ENCODE measurements at places on chromosomes 6 and 20. TPM values are rescaled to one million over a fixed set of nuclear protein-coding genes. Genes with fewer than 3 reads are reported as not detected.

TAP2 gene
- total RNA-seq: 2.7 TPM

- no peak for DNase-seq
Measured at GRCh38 chr6:138509371-138509770, 10.1 kb upstream of the NHSL1 start.

DNA sequence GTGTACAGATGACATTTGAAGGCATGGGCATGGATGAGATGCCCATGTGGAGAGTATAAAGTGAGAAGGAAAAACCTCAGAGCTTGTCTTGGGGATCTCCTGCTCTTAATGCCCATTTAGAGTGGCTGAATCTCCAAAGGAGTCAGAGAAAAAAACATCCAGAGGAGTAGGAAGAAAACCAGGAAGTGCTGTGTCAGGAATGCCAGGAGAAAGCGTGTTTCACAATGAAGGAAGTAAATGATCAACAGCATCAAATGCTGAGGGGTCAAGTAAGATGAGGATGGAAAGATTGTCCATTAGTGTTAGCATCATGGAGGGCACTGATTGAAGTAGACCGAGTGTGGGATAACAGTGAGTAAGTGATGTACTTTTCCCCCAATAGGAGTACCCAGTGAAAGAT, 56.1 kb downstream of the FIG4 start:
- no peak for DNase-seq

HMGCLL1 gene
- total RNA-seq: 0.41 TPM

DNA sequence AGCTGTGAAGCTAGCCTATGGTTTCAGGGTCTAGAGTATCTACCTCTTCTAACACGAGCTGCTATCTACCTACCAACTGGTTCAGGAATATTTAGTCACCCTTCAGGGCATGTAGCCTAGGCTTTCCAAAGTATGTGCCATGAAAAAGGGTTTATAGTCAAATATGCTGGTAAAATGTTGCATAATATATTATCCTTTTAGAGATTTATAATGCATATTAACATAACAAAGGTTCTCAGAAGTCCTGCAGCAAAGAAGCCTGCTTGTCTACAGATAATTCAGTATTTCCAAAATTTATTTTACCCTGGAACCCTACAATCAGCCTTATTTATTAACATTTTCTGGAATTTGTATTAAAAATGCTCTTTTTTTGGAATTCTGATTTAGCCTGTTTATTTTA, 56.0 kb downstream of the PRDM13 start:
- DNase-seq: no peak

GRCh38 chr20:38547288-38548085, 33.5 kb upstream of the ADIG start:
- no peak for DNase-seq

DNA sequence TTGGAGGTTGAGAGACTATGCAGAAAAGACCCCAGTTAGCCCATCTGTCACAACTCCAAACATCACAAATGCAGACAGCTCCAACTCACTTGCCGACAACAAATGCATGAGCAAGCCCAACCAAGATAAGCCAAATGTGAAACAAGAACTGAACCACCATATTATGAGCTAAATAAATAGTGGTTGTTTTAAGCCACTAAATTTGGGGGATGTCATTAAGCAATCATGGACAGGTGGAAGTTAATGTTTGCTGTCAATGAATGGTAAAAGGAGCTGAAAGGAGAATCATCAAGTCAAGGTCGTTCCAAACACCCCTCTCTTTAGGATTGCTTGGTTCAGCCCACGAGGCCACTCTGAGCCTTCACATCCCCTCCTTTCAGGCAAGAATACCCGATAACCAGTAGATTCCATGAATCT, 71.2 kb upstream of the PLCB4 start:
- DNase-seq: peak; percentile 13

DNA sequence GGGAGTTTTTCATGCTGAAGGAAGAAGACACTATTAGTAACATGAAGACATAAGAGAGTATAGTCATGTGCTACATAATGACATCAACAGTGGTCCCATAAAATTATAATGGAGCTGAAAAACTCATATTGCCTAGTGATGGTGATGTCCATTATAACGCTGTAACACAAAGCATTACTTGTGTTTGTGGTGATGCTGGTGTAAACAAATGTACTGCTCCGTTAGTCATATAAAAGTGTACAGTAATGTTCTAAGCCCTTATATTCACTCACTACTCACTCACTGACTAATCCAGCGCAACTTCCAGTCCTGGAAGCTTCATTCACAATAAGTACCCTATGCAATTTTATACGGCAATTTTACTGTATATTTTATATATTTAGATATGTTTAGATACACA, 26.8 kb upstream of the ASF1A start:
- no peak for DNase-seq

DNA sequence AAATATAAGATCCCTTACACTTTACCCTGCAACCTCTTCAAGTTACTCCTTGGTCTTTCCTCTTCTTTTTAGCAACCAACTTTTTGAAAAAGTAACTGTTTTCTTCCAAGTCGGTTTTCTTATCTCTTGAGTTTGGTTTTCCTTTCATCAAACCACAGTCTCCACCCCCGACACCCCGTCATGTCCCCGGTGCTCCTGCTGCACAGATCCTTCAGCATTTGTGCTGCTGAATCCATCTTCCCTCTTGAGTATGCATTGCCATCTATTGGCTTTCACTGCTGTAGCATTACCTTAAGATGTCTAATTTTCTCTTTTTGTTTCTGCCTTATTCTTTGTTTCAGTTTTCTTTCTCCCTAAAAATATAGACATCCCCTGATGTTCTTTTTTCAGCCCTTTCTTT, 11.9 kb upstream of the TNFRSF21 start:
- no peak for DNase-seq

- no peak for DNase-seq
Measured at GRCh38 chr20:62345681-62346370, 21.3 kb downstream of the LAMA5 start.

- no peak for DNase-seq
Measured at GRCh38 chr6:100084316-100084990, 90.4 kb upstream of the MCHR2 start.

RSPH9 gene
- not detected for total RNA-seq

GRCh38 chr6:124226396-124226795, 422.7 kb downstream of the NKAIN2 start:
- DNase-seq: no peak

DNA sequence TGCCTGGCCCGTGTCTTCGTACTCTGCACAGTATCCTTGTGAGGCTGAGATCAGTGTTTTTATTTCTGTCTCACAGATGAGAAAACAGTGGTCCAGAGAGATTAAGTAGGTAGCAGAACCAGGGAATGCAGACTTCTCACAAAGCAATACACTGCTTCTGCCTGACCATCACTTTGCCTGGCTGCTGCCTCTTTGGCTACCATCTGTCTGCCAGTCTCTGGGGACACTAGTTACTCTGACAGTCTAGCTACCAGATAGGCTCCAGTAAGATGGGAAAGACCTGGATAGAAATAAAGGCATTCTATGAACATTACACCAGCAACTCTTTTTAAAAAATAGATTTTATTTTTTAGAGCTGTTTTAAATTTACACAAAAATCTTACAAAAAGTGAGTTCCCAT, 96.9 kb downstream of the PHACTR3 start:
- no peak for DNase-seq

DNA sequence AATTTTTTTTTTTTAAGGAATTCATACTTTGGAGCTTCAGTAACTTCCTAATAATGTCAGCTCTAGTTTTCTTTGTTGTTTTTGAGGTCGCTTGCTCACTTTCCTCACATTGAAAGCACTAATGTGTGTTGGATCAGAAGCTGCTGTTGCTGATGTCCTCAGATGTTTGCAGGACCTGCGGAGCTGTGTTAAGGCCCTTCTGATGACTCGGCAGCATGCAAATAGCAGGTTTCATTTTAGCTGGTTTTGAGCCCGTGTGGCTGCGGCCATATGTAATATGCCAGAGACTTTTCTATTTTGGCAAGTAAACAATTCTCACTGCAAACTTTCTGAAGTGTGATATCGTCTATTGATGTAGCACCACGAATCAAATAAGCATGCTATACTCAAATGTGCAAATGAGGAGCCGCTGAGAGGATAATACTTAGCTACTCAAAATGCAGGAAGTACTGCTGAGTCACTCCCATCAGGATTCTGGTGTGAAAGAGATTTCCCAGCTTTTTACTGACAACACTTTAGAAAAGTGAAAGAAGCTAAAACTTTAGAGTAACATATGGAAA, 187.8 kb downstream of the SASH1 start:
- DNase-seq: no peak

DNA sequence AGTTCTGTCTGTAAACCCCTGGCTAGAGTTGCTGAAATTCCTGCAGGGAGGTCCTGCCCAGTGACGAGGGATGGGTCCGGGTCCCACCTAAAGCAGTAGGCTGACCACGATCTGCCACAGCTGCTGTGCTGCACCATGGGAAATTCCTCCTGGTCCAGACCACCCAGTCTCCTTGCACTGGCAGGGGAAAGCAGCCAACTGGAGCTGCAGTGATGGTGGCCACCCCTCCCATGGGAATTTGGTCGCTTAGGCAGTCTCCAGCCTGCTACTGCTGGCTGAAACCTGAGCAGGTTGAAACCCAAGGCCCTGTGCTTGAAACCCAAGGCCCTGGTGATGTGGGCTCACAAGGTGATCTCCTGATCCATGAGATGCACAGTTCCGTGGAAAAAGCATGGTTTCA, 23.9 kb upstream of the MOXD1 start:
- no peak for DNase-seq

GRCh38 chr20:12022126-12022525, 104.4 kb downstream of the BTBD3 start:
- no peak for DNase-seq

DNA sequence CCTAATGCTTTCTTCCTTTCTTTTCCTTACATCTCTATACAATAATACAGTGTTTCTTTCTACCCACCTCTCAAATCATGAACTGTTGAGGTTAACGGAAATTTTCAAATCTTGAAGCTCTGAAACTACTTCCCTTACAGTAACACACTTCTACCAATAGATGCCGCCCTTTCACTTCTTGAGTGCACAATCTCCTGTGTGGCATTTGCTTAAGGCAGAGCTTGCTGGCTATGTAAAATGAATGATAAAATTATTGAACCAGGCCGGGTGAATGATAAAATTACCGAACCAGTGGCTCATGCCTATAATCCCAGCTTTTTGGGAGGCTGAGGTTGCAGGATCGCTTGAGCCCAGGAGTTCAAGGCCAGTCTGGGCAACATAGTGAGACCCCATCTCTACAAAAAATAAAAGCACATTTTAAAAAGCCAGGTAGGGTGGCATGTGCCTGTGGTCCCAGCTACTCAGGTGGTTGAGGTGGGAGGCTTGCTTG, 56.8 kb downstream of the KCNS1 start:
- DNase-seq: peak; percentile 53

DNA sequence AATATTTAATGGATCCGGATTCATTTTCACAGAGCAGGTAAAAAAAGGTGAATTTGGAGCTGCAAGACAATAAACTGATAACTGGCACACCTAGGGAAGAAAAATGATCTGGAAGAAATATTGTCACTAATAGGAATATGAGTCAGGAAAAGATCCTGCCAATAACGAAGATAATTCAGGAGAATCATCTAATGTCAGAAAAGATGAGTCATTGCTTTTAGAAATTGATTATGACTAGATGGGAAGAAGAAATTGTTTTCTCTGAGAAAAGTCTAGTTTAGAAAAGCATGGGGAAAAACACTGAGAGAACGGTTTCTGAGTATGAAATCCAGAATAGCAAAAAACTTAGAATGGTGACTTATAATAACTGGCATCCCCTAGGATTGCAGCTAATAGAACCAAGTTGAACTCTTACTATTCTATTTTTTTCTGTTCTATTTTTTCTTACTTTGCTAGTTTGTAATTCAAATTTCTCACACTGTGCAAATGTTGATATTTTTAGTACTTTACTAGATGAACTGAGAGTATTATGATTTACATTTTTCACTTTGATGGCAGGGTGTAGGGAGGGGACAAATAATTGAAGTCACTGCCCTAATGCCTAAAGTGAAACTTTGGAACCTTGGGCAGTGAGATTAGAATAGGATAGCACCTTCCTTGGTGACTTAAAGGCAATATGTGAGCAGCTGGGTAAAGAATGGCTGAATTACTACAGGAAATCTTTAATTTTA, 38.2 kb upstream of the SUPT3H start:
- no peak for DNase-seq

- DNase-seq: no peak
Measured at GRCh38 chr6:35076997-35077712, 64.0 kb downstream of the TCP11 start.

TUBB2B gene
- 1,848 TPM for total RNA-seq

GRCh38 chr6:146813554-146813953, 214.8 kb downstream of the ADGB start:
- no peak for DNase-seq

DNA sequence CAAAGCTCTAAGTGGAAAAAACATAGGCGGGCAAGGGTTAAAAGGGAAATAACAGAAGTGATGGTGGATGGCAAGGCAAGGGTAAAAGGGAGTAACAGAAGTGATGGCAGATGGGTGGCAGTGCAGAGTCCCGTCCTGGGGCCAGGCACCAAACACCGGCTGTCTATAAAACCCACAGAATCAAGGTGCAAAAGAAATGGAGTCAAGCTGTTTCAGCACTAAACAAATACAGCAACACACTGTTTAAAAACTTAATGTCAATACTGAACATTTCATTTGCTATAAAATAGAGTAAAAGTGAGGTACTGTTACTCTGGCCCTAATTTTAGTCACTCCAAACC, 87.6 kb downstream of the MAN1A1 start:
- no peak for DNase-seq

PGC gene
- total RNA-seq: not detected

- DNase-seq: no peak
Measured at GRCh38 chr6:527989-528673, 128.8 kb downstream of the HUS1B start.

FGD2 gene
- 0.04 TPM for total RNA-seq

ATP9A gene
- total RNA-seq: 1.6 TPM

GRCh38 chr6:53585208-53585900, 40.5 kb upstream of the GCLC start:
- DNase-seq: no peak

DNA sequence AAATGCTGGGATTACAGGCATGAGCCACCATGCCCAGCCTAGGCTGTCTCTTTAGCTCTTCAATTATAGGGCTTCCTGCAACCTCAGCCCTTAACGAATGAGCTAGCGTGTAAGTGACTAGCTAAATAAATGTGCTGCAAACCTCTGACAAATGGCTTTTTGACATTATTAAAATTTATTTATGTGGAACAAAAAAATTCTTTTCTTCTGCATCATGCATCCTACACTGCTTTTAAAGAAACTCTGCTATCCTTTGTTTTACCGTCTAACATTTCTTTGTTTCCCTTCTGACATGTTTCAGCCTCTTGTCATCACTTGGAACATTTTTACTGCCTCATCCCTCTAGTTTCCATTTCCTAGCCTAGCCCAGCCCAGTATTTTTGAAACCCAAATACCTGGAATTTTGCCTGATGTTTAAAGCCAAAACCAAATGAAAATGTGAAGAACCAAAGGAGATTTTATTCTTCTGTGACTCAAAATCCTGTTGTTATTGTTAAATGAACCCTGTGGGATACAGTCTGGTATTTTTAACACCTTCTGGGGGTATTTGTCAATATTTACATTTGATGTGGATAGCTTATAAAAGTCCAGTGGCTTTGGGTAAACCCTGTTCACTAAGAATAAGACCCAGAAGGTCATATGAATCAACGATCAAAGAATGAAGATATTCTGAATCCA, 9.5 kb downstream of the NT5E start:
- no peak for DNase-seq

RIPOR3 gene
- 1.1 TPM for total RNA-seq

XPO5 gene
- 70.9 TPM for total RNA-seq

XKR7 gene
- total RNA-seq: 0.73 TPM

- DNase-seq: no peak
Measured at GRCh38 chr6:47112317-47112716, 70.2 kb upstream of the ADGRF1 start.

Data from H7 (cell line).